ENCODE measurements at places on chromosomes 3 and 15. TPM values are rescaled to one million over a fixed set of nuclear protein-coding genes. Genes with fewer than 3 reads are reported as not detected.

The C3orf62 gene
- total RNA-seq: 2.7 TPM

The MKRN2OS gene
- total RNA-seq: not detected

The RTP3 gene
- not detected for total RNA-seq

The SLC12A8 gene
- 31.7 TPM for total RNA-seq

The IGSF10 gene
- total RNA-seq: not detected

The GOLGA6B gene
- total RNA-seq: not detected

The CHRNA3 gene
- total RNA-seq: 0.45 TPM

The ESYT3 gene
- total RNA-seq: 5.5 TPM

DNA sequence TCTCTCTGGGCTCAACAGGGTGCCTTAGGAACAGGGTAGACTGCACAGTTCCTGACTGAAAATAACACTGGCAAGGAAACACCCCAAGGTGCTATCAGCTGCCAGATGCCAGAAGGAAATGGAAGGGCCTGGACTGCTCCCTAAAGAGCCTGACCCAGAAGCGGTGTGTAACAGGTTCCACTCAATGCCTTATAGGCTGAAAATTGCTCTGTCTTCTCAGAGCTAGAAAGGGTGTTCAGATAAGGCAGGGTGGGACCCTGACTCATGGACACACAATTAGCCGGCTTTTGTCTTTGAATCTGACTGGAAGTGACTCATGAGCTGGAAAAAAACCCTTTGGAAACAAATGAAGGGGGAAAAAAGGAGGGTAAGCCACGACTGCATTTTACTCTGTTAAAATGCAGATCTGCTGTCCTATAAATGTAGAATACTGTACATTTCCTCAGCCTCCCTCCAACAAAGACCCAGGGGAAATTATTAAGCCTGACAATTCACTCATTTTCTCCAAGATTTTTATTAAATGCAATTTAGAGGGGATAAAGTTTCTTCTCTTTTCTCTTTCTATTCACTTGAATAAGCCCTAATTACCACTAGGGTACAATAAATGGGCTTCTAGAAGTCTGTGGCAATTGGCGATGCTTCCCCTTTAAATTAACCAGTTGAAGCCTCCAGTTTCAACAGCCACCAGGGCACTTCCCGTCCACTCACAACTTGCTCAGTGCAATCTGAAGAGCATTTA is 160.2 kb upstream of the TBL1XR1 start:
- peaks cover 55% of the 10 kb centered on the region for H3K4me1 ChIP-seq
- DNase-seq: peak; percentile 89
- H3K36me3 ChIP-seq: no peaks in the 10 kb centered on the region
- H3K4me3 ChIP-seq: peak overlapping the region; percentile 24
- no peaks in the 10 kb centered on the region for H3K27me3 ChIP-seq

GRCh38 chr3:136919799-136920580 is 37.8 kb upstream of the IL20RB start:
- DNase-seq: peak; percentile 34
- no peak overlapping the region for H3K27ac ChIP-seq
- peaks cover 28% of the 10 kb centered on the region for H3K4me1 ChIP-seq
- H3K36me3 ChIP-seq: no peaks in the 10 kb centered on the region
- no peaks in the 10 kb centered on the region for H3K27me3 ChIP-seq

DNA sequence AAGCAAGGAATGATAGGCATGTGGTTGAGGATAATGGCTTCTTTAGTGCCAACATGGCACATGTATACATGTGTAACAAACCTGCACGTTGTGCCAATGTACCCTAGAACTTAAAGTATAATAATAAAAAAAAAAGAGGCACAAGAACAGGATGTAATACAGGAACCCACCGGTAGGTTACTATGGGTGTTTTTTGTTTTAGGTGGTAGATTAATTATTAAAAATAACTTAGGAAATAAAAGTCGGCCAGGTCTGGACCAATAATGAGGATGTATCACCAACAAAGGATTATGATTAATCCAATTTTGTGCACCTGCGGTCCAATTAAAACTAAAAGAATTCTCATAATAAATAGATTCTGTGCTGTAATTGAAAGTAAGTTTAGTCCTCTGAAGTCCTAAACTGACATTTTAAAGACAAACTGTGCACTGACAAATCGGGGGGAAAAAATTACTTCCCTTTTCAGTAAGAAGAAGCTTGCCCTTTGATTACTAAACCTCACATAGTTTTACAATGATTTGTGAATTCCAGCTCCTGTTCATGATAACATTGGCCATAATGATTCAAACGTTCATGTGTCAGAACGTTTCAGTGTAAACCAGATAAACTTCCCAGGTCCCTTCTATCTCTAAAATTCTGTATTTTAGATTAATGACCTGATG is 62.2 kb downstream of the CASR start:
- no peak overlapping the region for H3K27ac ChIP-seq
- no peak overlapping the region for H3K4me3 ChIP-seq
- no peaks in the 10 kb centered on the region for H3K36me3 ChIP-seq
- no peaks in the 10 kb centered on the region for H3K4me1 ChIP-seq
- no peaks in the 10 kb centered on the region for H3K27me3 ChIP-seq

GRCh38 chr15:50487287-50487686 is 59.2 kb downstream of the USP50 start:
- H3K4me3 ChIP-seq: no peak overlapping the region
- DNase-seq: no peak
- H3K36me3 ChIP-seq: peaks cover 98% of the 10 kb centered on the region
- H3K27ac ChIP-seq: no peak overlapping the region

GRCh38 chr3:21310891-21311290 is 440.1 kb downstream of the ZNF385D start:
- H3K27ac ChIP-seq: no peak overlapping the region
- no peaks in the 10 kb centered on the region for H3K4me1 ChIP-seq
- no peaks in the 10 kb centered on the region for H3K36me3 ChIP-seq
- DNase-seq: no peak

DNA sequence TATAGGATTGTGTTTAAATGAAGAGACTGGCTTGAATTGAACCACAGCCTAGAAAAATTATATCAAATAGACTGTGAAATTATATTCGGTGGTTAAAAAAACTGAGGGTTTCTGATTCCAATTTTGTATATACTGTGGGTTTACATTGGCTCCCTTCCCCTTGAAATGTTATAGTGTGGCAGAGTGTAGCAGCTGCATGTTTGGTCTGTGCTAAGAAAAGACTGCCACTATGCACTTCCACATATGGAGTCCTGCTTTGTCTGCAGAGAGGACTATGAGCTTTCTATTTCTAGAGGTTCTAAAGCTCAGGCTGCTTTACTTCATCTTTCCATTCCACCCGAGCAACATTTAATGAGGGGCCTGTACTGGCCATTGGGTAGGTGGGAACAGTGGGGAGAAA is 112.3 kb downstream of the P3H2 start:
- peaks cover 5% of the 10 kb centered on the region for H3K4me1 ChIP-seq
- no peak overlapping the region for H3K4me3 ChIP-seq
- no peaks in the 10 kb centered on the region for H3K36me3 ChIP-seq
- DNase-seq: no peak
- no peak overlapping the region for H3K27ac ChIP-seq

DNA sequence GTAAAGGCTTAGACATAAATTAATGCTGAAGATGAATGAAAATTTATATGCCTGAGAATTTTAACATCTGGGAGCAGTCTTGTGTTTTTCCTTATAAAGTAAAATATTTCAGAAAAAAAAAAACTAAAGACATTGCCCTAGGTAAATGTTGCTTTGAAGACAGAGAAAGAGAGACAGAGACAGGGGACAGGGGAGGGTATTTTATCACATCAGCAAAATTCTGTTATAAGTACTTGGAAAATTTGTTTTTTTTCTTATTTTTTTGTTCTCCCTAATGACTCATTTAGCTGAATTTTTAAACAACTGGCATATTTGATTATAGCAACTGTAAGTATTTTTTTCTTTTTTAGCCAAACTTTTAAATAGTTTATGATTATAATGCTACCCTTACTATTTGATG is 1540.6 kb upstream of the GBE1 start:
- no peaks in the 10 kb centered on the region for H3K4me1 ChIP-seq
- no peak overlapping the region for H3K27ac ChIP-seq
- no peaks in the 10 kb centered on the region for H3K27me3 ChIP-seq
- H3K4me3 ChIP-seq: no peak overlapping the region
- H3K36me3 ChIP-seq: no peaks in the 10 kb centered on the region

DNA sequence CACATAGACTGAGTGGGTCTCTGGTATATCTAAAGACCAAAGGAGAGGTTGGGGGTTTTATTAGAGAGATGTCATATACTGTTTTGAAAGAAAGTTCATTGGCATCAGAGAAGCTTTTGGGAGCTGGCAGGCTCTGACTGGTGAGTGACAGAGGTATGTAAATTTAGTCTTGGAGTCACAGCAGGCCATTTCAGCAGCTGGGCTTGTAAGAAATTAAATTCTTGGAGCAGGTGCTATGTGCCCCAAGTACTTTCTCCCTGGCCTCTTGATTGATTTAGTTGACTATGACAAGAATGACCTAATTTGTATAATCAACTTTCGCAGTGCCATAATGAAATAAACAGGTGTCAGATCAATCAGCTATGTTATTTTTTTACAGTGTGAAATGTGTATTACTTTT is 47.8 kb upstream of the CDAN1 start:
- H3K27me3 ChIP-seq: no peaks in the 10 kb centered on the region
- H3K27ac ChIP-seq: no peak overlapping the region
- no peak overlapping the region for H3K4me3 ChIP-seq
- no peaks in the 10 kb centered on the region for H3K4me1 ChIP-seq
- DNase-seq: no peak

DNA sequence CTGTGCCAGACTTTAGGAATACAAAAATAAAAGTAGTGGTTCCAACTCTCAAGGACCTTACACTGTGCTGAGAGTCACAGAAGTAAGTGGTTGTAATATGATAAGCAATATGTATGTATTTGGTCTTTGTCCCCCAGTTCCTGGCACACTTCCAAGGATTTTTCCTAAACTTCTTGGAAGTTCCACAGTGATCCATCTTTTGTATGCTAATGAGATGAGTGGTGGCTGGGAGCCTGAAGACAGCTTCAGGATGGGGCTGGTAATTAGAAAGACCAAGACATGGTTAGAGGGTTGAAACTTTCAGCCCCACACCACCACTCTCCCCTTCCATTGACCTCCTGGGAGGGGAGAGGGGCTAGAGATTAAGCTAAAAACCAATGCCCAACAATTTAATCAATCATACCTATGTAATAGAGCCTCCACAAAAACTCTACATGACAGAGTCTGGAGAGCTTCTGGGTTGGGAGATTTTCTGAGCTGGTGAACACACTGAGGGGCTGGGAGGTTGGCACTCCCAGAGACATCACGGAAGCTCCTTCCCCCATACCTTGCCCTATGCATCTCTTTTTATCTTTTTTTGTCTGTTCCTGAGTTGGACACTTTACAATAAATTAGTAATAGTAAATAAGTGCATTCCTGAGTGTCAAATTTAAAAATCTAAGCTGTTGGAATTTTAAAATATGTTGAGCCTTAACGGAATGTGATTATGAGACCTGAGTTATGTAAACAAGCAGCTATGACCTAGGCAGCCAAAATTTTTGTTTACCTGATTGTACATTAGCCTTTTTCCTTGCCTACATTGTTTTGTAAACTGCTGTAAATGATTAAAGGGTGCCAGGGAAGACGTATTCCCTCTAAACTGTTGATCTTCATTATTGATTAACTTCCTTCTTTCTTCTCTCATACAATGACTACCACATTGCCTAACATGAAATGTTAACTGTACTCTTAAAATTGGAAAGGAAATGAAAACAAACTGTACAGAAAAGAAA is 24.3 kb downstream of the CD200R1L start:
- no peaks in the 10 kb centered on the region for H3K36me3 ChIP-seq
- no peaks in the 10 kb centered on the region for H3K4me1 ChIP-seq
- no peaks in the 10 kb centered on the region for H3K27me3 ChIP-seq
- H3K27ac ChIP-seq: no peak overlapping the region

DNA sequence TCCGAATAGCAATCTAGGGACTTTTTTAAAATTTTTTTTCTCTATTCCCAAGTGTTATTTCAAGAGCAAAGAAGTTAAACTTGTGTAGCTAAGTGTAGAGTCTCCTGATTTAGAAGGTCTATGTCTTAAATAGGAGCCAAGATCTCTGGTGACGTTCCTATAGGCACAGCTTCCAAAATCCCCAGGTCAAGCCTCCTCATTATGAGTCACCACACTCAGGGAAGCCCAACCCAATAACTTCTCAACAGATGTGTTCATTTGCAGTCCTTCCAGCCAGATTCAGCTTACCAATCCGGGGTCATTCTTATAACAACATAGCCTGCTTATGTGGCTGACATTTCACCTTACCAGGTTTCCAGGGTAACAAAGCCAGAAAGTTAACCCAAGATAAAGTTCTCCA is 270.3 kb downstream of the IL5RA start:
- no peak overlapping the region for H3K27ac ChIP-seq
- H3K4me3 ChIP-seq: no peak overlapping the region
- H3K4me1 ChIP-seq: no peaks in the 10 kb centered on the region
- H3K27me3 ChIP-seq: no peaks in the 10 kb centered on the region

DNA sequence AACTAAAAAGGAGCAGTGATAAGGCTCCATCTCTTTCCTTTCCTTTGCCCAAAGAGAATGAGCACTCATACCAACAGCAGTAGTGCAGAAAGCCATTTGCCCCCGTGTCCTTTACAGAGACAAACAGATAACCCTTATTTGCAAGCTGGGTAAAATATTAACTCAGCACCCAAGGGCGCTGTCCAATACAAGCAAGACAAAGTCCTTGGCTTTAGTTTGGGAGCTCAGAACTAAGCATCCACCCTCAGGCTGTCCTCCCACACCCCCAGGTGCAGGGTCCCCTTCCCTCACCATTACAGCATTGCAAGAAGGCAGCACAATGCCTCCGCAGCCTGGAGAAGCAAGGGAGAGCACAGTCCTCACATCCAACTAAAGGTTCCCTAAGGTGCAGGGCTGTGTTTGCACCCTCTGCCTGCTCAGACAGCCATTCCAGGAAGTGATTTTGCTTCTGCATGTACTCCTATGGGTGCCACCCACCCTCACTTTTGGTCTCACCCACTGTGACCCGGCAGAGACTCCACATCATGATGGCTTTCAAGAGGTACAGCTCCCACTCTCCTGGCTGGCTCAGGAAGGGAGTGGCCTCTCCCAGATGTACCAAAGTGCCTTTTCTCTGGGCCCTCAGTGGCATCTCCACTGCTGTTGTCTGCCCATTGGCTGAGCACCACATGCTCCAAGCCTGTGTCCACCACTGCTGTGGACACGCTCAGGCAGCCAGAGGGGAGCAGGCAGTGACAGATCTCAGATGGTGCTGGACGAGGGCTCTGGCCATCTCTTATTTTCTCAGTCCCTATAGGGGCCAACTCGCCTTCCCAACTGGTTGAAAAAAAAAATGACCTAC is 34.1 kb upstream of the HES1 start:
- no peaks in the 10 kb centered on the region for H3K27me3 ChIP-seq
- no peaks in the 10 kb centered on the region for H3K36me3 ChIP-seq
- peak; percentile 58 for DNase-seq
- peaks cover 52% of the 10 kb centered on the region for H3K4me1 ChIP-seq

- no peaks in the 10 kb centered on the region for H3K27me3 ChIP-seq
- DNase-seq: peak; percentile 3
Measured at GRCh38 chr3:134641671-134642300, 9.0 kb downstream of the KY start.

- H3K27ac ChIP-seq: peak overlapping the region; percentile 81
- no peaks in the 10 kb centered on the region for H3K36me3 ChIP-seq
- peaks cover 54% of the 10 kb centered on the region for H3K4me1 ChIP-seq
- H3K27me3 ChIP-seq: no peaks in the 10 kb centered on the region
- H3K4me3 ChIP-seq: peak overlapping the region; percentile 37
Measured at GRCh38 chr3:11582191-11582968, 61.3 kb downstream of the VGLL4 start.

GRCh38 chr3:133074977-133075376 is 36.8 kb downstream of the TMEM108 start:
- DNase-seq: no peak
- H3K27me3 ChIP-seq: no peaks in the 10 kb centered on the region
- no peak overlapping the region for H3K27ac ChIP-seq
- no peak overlapping the region for H3K4me3 ChIP-seq
- H3K36me3 ChIP-seq: no peaks in the 10 kb centered on the region

All from stomach (tissue), 19 donors.